NCI-H1694 treated with DMSO at 0.1 percent for 48 hours (cell line): ENCODE measurements at places on chromosomes 6 and 20.

- DNase-seq = no peak
Observed at GRCh38 chr6:71466362-71466761, 177.8 kb downstream of the OGFRL1 start.

- no peak for DNase-seq
Observed at GRCh38 chr6:133978896-133979240, 25.8 kb downstream of the TBPL1 start.

GRCh38 chr6:3623451-3624249 is 127.9 kb downstream of the PXDC1 start:
- no peak for DNase-seq

DNA sequence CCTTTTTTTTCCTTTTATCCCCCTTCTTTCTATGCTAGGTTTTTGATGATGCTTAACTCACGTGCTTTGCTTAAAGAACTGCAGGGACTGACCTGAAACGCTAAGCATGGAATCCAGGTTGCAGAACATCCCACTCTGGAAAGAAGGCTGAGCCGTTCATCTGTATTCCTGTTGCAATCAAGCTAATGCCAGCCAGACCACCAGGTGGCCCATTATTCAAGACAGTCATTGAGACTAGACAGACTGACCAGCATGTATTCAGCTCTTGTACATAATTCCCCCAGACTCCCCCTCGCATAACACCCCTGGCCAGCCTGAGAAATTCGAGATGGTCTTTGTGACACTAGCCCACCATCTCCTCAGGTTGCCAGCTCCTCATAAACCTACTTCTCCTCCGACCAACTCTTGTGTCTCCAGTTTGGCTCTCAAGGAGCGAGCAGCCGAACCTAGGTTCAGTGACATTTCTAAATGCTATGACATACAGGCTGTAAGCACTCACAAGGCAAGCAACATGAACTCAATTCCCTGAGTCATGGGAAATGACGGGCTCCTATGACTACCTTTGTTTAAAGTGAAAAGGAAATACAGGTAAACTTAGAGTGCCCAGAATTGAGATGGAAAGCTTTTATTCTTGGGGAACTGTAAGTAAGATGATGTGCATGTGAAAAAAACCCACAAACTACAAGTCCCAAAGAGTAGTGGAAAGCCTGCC is 309.3 kb upstream of the CDYL start:
- DNase-seq = no peak

- DNase-seq = no peak
Observed at GRCh38 chr6:30750379-30750668, 6.0 kb upstream of the IER3 start.

DNA sequence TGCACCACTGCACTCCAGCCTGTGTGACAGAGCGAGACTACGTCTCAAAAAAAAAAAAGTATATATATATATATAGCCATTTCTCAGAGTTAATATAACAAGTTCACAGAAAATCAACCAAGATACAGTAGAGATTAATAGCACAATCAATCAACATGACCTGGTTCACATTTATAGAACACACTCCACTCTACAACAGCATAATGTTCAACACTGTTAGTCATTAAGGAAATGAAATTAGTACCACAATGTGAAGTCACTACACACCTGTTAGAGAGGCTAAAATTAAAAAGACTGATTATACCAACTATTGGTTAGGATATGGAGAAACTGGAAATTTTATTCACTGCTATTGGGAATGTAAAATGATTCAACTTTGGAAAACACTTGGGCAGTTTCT is 387.7 kb downstream of the QKI start:
- DNase-seq = no peak

- DNase-seq = no peak
Observed at GRCh38 chr6:25175681-25176080, 103.5 kb upstream of the CARMIL1 start.

GRCh38 chr6:33116417-33116816 is 40.6 kb downstream of the HLA-DPB1 start:
- no peak for DNase-seq

DNA sequence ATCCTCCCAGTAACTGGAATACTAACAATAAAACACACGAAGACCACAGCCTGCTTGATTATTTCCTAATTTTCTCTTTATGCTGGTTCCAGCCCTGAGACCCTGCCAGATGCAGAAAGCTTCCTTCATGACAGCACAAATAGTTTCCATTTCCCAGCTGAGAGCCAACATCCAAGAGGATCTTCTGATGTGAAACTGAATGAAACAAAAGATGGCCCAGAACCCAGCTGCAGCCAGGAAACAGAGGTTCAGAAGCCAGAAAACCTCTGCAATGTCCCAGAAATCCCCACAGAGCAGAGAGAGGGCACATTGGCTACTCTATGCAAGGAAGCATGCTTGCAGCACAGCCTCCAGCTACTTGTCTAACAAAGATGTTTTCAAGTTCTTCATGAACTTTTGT is 61.8 kb upstream of the PLEKHG1 start:
- DNase-seq = no peak

DNA sequence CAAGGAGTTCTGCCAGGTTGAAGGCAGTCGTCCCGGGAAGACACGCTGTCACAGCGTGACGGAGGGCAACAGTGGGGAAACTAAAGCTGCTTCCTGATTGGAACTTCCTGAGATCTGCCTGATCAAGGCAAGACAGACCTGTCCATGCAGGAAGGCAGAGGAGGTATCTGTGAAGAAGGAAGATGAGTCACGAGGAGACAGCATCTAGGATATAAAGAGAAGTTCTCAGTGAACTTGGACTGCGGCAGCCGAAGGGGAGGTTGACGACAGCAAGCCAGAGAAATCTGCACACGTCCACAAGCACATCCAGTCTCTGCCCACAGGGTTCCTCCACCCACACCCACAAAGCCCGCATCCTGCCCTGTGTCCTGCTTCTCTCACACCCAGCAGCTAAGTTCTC is 38.6 kb downstream of the PREP start:
- no peak for DNase-seq

DNA sequence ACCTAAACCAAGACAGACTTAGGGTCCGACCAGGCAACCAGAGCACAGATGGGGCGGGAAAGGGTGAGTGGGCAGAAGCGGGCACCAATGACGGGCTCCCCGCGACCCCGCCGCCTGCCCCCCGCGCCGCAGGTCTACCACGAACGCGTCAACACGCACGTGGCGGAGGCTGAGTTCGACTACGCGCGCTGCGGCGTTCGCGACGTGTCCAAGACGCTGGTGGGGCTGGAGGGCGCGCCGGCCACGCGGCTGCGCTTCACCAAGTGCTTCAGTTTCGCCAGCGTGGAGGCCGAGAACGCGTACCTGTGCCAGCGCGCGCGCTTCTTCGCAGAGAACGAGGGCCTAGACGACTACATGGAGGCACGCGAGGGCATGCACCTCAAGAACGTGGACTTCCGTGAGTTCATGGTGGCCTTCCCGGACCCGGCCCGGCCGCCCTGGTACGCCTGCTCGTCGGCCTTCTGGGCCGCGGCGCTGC is 5.1 kb downstream of the TMEM151B start:
- no peak for DNase-seq

DNA sequence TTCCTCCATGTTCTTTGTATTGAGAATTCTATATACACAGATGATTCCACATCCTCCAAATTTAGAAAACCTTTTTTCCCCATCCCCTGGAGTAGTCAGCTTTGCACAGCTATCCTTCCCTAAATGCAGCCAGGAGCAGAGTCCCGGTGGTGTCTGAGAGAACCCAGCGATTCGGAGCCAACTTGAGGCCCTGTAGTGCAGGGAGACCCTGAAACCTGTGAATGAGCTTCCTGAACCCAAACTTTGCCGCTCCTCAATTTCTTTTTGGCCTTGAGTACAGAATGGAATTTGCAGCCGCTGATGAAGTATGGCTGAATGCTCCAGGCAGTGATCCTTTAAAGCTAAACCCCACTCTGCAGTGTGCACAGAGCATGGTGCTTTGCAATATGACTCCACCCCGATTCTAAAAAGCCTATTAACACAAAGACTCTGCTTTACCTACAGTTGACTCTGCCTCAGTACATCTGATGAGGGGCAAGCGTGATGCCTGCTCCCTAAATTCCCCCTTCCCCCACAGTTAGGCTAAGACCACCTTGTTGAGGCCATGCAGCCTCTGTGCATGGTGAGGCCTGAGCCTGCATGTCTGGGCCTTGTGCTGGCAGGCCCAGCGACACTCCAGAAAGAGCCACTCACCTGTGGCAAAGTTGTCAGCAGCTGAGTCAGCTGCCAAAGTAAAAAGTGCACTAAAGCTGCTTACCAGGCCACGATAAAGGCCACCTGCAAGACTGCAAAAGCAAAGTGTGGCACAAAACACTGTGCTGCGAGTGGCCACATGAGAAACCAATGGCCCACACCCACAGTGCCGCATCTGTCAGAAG is 82.1 kb downstream of the PLEKHG1 start:
- no peak for DNase-seq

DNA sequence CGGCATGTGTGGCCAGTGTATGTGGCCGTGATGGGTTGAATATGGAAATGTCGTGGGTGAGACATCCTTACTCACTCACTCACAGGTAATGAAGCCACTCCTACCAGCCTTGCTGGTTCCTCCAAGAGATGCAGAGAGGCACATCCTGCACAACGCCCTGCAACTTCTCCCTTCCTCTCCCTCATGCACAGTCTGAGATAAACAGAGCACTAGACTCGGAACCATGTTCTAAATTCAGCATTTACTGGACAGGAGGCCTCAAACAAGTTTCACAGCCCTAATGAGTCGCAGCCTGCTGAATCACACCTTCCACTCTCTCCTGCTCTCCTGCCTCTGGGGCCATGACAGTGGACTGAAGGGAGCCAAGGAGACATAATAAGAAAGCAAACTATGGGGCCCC is 91.2 kb downstream of the ISM1 start:
- no peak for DNase-seq

DNA sequence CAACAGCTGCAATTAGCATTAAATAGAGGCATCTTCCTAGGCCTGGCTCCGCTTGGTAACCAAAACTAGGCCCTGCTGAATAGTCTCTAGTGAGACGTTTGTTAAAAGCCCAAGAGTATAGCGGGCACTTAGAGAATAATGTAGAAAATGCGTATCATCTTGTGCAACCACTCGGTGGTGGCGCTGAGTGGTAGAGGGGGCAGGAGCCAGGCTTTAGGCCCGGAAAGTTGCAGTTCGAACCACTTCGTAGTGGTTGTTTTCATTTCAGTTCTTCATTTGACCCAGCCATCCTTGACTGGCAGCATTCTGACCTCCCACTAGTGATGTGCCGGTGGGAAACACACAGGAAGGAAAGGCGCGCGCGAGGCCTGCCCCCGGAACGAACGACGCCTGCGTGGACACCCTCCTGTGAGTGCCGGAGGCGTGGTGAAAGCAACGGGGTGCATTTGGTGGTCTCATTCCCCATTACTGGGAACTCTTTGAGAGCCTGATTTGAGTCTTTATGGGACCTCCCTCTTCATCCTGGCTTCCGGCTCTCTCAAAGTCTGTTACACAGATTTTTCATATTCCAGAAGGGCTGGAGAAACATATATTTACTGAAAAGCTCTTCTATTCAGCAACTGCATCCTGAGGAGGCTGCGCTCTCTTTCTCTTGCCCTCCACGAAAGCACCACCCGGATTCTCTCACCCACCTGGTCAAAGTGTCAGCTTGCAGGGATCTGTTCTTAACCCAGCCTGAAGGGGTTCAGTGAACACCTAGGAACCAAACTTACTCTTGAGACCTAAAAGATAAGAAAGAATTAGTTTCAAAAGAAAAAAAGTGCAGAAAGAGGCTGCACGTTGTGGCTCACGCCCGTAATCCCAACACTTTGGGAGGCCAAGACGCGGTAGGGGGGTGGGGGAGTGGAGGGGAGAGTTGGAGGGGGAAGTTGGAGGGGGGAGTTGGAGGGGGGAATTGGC is 18.2 kb downstream of the GPX5 start:
- no peak for DNase-seq

GRCh38 chr6:24313251-24314141 is 44.4 kb downstream of the DCDC2 start:
- DNase-seq = no peak

- no peak for DNase-seq
Observed at GRCh38 chr20:32444474-32445220, 86.5 kb downstream of the ASXL1 start.

- no peak for DNase-seq
Observed at GRCh38 chr6:7021301-7021700, 86.5 kb upstream of the RREB1 start.

DNA sequence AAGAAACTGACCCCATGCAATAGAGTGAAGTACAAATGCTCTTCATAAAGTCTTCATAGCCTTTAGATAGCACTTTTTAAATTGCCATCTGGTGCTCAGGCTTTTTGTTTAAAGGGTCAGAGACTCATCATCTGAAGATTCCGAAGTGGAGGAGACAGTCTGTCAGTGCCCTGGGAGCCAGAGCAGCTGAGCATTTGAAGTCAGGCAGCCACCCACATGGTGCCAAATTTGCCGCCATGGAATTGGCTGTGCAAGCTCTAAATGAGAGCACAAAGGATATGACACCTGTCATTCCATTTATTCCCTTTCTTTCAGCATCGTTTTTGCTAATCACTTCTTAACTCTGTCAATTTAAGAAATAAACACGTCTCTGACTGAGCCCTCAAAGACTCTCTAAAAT is 32.8 kb upstream of the CEP162 start:
- DNase-seq = no peak
